ENCODE measurements at places on chromosomes 4 and X.
A peak's percentile ranks its signal among the peaks of the same experiment; 100 is the strongest.

GRCh38 chr4:123345935-123346300 is 50.7 kb upstream of the SPRY1 start:
- no peak for DNase-seq

- DNase-seq = no peak
Measured at GRCh38 chr4:156685308-156685707, 286.3 kb downstream of the PDGFC start.

- no peak for DNase-seq
Measured at GRCh38 chrX:14963447-14964236, 90.4 kb downstream of the MOSPD2 start.

GRCh38 chr4:76305971-76306881 is at the start of gene STBD1:
Gene STBD1 (plus strand): TSS chr4:76306733. CDS start chr4:76306770, 37 bp downstream.
- DNase-seq = peak; percentile 56

DNA sequence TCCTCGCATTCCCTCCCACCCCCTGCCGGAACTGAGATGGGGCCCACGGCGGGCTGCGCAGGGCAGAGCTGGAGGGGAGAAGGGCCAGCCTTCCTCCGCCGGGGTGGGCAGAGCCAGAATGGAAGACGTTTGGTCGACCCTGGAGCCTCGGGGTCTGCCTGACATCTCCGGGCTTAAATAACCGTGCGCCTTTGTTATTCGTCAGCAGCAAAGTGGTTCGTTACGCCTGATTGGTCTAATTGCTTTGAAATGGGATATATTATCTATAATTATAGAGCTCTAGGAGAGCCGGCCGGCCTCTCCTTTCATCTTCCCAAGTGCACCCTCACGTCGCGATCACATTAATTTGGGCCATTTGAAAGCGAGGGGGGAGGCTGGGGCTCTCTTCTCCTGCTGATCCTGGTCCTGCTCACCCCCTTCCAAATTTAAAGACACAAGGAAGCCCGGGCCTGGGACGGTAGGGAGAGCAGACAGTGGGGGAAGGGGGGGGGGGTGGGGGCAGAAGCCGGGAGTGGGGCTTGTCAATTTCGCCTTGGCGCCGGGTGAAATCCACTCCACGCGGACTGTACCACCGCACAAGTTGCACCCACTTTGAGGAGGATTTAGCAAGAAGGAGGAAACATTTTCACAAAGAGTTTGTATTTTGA is 4.7 kb upstream of the MSX1 start:
- DNase-seq = no peak

DNA sequence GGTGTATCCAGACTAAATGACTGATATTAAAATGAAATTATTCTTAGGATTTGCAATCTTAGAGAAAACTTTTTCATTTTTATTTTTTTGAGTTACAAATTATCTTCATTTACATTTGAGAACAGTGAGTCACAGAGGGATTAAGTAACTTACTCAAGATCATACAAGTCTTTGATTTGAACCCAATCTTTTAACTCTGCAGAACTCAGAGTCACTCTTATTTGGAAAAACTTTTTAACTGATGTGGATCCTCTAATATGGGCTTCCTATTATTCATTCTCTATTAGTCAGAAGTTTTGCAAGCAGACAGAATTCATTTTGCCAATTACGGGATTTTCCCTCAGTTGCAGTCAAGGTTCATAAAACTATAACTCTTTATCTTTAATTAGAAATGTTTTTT is 20.1 kb downstream of the HPRT1 start:
- DNase-seq = no peak

DNA sequence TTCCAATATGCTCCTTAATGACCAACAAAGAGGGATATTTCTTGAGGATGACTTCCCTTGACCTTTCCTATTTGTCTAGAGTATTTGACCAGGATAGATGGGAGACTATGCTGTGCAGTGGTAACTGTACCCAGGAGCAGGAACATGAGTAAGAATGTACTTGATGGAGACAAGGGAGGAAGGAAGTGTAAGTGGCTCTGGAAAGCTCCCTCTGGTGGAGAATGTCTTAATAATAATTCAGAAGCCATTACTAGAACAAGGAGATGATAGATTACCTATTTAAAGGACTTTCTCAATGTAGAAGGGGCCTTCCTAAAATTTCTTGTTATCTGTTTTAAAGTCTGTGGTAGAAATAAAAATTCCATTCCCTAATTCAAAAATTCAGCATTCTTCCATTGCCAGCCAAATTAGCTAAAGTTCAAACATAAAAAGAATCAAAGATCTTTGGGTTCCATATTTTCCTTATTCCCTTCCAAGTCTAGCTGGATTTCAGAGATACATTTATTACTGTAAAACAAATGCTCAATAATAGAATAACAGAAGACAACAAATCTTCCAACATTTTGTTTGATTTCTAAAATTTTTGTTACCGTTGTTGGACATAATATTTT is 83.8 kb downstream of the GRID2 start:
- no peak for DNase-seq
